ENCODE measurements at places on chromosomes 6 and 20. TPM values are rescaled to one million over a fixed set of nuclear protein-coding genes. Genes with fewer than 3 reads are reported as not detected.

Gene TREML2
- 10.3 TPM for total RNA-seq

Gene SLC35B2
- total RNA-seq = 29.1 TPM

Gene MAP3K4
- 50.6 TPM for total RNA-seq

Gene SPTLC3
- total RNA-seq = not detected

Gene ZBTB2
- 17.3 TPM for total RNA-seq

Gene BEND3
- 3.5 TPM for total RNA-seq

Gene C20orf141
- not detected for total RNA-seq

Gene RAD21L1
- total RNA-seq = not detected

Gene XKR7
- total RNA-seq = 0.12 TPM

Gene CARMIL1
- 3.4 TPM for total RNA-seq

Gene ADTRP
- 1.4 TPM for total RNA-seq

Gene LY6G5B
- 23.2 TPM for total RNA-seq

Gene PTK6
- 0.49 TPM for total RNA-seq

Gene PGC
- total RNA-seq = not detected

Gene ROS1
- total RNA-seq = not detected

Gene DNAJC5
- 27.5 TPM for total RNA-seq

Gene DSP
- 0.02 TPM for total RNA-seq

Gene NKX2-4
- total RNA-seq = not detected

Gene CYP24A1
- total RNA-seq = not detected
